Stimulated activated CD4-positive, alpha-beta T cell treated with anti-CD3 and anti-CD28 coated beads, Interleukin-4, amount 100 ng/mL, for 4 hours (primary cell): ENCODE measurements at places on chromosomes 3 and 15.

- DNase-seq, result no peak
Observed at GRCh38 chr3:9102240-9102981, 139.1 kb upstream of the RAD18 start.

- DNase-seq, result no peak
Observed at GRCh38 chr15:85150130-85150480, 168.4 kb downstream of the PDE8A start.

DNA sequence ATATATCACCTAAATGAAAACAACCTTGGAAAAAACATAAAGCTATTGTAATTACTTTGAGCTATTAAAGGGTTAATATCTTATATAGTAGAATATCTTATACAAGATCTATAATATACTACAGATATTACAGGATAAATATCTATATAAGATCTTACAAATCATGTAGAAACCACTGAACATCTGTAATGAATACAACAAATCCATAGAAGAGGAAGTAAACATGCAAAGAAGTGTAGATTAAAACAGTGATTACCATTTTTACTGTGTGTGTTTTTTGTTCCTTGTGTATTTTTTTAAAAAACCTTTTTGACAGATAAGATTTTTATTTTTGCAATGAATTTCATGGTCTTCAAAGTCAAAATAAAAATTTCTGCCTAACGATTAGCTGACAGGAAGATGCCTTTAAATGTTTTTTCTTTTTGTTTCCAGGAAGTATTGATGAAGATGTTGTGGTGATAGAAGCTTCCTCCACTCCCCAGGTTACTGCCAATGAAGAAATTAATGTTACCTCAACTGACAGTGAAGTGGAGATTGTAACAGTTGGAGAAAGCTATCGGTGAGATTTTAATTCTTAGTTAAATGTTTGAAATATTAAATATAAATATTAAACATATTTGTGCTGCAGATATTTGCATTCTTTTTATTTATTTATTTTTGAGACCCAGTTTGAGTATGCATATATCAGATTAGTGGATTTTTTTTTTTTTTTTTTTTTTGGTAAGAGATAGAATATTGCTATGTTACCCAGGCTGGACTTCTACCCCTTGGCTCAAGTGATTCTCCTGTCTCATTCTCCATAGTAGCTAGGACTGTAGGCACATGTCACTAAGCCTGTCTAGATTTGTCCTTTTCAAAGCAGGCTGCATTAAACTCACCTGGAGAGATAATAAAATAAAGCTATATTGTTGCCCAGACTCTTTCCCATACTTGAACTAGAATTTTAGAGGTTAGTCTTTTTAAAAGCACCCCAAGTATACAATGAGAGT, 52.8 kb upstream of the CCNB2 start:
- DNase-seq, result no peak

- DNase-seq, result no peak
Observed at GRCh38 chr3:122063908-122064307, 8.7 kb downstream of the CD86 start.

- DNase-seq, result no peak
Observed at GRCh38 chr3:129702934-129703712, 96.6 kb upstream of the PLXND1 start.

DNA sequence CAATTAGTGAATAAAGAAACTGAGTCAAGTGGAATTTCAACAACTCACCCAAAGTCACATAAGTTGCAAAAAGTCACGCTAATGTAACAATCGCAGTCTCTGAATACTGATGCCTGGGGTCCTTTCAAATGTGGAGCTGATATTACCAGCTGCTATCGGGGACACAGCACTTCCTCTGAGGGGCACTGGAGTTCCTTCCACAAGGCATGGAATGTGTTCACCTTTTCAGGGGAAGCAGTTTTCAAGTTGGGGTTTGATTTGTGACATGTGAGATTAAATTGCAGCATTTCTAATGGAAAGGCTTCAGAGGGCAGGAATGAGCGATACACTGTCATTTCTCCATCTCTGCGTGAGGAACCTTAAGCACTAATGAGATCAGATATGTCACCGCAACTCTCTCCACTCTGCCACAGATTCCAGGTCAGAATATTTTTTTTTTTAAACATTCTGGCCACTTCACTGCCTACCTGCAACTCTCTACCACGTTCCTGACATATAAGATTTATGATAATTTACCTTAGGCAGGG, 807.2 kb upstream of the CFAP20DC start:
- no peak for DNase-seq

- no peak for DNase-seq
Observed at GRCh38 chr15:84082739-84083138, 152.8 kb upstream of the GOLGA6L4 start.

DNA sequence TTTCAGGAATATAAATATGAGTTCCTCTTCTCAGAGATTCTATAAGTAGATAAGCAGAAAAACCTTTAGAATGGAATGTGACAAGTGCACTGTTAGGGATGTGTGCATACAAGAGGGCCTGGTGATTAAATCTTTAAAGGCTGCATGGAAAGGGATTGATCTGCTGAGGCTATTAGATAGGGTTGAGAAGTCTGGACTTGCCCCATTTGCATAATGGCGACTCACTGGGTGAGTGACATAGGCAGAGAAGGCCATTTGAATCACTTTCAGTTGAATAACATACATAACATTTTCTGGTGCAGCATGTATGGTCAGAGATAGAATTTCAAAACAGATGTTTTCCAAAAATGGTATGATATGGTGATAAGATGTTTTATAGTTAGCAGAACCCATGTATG, 156.9 kb downstream of the ZNF621 start:
- no peak for DNase-seq
